ENCODE measurements at places on chromosomes 7 and 10.

DNA sequence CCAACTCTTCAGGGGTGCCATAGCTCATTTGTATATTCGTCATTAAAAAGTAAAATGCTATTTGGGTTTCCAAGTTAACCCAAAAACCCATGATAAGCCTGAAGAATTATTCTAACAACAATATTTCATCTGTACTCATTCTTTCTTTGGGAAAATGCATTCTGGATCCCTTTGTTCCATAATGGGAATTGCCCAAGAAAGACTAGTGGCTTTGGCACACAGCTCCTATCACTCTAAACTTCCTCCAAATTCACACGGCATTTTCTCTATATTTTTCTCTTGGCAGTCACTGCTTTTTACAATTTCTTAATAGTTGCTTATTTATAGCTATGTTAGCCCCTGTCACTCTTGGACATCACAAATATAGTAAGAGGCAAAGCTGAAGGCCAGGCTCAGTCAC lies 29.1 kb downstream of the CHCHD3 start:
- no peak for DNase-seq

DNA sequence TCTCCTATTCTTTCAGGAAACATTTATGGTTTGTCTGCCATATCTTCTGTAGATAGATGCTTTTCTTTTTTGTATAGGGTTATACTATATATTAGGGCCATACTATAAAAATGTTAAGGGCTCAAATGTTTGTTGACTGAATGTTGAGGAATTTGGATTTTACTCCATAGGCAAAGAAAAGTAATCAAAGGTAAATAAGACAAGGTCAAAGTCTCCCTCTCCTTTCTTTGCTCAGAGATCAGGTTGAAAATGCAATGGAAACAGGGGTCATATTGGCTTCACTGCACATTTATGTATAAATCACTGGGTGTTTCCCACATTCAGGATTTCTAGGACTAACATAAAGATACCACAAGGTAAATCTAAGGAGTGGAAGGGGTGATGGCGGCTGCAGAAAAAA lies 291.4 kb upstream of the FZD8 start:
- DNase-seq: no peak

GRCh38 chr7:45358287-45358686 lies 200.7 kb downstream of the RAMP3 start:
- no peak for DNase-seq

DNA sequence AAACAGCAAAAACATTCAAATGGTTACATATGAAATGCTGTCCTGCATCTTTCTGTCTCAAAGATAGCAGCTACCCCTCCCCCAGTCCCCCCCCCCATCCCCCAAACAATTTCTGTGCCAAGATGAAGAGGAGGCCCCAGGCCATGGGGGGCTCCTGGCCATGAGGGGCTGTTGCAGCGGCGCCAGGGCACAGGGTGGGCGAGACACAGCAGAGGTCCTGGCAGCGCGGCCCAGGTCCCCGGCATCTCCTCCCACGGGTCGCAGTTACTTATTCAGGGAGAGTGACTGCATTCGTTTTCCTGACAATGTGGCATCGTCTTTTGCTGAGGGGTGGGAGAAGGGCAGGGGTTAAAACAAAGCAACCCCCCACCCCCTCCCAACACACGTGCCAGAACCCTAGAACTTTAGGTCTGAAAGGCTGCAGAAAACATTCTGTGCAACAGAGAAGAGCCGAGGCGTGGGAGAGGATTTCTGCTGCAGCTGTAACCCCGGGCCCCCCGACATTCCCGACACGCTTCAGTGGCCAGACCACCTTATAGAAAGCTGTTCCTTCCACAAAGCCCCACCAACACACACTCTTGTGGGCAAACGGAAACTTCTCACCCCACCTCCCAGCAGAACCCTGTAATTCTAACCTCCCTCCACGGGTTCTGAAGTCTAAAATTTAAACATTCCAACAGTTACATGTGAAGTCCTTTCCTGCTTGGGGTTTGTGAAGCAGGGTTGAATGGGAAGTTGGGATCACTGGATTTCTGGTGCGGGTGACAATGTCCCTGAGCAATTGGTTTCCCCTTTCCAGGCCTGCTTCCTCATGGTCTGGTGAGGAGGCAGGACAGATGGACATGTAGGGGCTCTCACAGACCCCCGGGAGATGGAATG lies 11.7 kb downstream of the PDAP1 start:
- no peak for DNase-seq
